Activated T-cell treated with anti-CD3 and anti-CD28 coated beads for 48 hours (primary cell): ENCODE measurements at places on chromosomes 13 and 19.

DNA sequence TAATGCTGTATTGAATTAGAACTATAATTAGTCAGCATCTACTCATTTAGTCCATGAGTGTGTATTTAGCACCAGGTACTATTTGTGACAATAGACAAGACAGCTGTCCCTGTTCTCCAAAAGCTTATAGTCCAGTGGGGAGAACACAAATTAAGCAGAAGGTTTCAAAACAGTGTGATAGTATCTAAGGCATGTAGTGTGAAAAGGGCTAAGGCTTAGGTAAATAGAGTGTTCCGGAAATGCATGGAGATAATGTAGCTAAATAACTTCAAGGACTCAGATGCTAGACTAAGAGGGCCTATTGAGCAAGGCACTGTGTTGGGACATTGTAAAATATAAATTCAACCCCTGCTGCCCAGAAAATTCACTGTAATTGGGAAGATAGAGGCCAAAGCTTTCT, 144.1 kb upstream of the MIR17HG start:
- no peak for DNase-seq

DNA sequence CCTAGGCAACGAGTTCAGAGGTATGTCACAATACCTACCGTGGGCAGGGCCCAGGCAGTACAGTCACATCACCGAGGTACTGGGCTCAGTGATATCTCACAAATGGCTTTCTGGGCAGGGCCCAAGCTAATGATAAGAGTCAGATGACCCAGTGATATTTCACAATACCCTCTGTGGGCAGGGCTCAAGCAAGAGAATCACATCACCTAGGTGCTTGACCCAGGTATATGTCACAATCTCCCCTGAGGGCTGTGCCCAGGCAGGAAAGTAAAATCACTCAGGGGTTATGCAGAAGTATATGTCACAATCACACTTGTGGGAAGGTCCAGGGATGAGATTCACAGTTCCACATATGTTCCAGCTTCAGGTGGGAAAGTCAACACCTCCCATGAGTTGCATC, 45.3 kb downstream of the ZNF729 start:
- no peak for DNase-seq

DNA sequence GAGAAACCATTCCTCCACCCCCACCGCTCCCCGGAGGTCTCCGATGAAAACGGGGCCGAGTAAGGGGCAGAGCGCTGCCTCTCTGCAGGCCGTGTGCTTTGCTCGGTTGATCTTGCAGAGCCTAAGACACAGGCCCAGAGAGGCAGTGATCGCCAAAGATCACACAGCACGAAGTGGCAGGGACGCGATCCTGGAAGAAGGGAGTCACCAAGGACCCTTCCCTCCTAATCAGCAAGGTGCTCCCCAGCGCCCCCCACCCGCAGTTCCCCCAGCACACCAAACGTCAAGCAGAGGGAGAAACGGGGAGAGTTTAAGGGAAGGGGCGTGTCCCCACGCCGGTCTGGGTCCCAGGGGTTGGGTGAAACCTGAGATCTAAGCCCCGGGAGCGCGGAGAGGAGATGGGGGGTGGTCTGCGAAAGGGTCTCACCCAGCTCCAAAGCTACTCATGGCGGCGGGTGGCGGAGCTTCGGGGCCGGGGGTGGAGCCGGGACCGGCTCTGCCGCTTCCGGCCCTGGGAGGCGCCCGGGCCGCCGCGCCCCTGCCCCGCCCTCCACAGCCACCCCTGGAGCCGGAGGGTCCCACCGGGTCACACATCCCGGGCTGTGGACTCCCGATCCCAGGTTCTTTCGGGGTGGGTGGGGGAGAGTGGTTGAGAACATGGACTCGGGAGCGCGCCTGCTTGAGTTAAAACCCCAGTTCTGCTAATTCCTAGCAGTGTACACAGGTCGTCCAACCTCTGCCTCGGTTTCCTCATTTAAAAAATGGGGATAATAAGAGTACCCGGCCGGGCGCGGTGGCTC, at the start of gene EML2:
EML2 (minus strand) TSS at position 468 of the 800 bp plus-strand sequence; CDS start at position 447, 21 bp downstream.
- peak; percentile 51 for DNase-seq

GRCh38 chr19:3760871-3761361, 576 bp downstream of the APBA3 start:
- no peak for DNase-seq

DNA sequence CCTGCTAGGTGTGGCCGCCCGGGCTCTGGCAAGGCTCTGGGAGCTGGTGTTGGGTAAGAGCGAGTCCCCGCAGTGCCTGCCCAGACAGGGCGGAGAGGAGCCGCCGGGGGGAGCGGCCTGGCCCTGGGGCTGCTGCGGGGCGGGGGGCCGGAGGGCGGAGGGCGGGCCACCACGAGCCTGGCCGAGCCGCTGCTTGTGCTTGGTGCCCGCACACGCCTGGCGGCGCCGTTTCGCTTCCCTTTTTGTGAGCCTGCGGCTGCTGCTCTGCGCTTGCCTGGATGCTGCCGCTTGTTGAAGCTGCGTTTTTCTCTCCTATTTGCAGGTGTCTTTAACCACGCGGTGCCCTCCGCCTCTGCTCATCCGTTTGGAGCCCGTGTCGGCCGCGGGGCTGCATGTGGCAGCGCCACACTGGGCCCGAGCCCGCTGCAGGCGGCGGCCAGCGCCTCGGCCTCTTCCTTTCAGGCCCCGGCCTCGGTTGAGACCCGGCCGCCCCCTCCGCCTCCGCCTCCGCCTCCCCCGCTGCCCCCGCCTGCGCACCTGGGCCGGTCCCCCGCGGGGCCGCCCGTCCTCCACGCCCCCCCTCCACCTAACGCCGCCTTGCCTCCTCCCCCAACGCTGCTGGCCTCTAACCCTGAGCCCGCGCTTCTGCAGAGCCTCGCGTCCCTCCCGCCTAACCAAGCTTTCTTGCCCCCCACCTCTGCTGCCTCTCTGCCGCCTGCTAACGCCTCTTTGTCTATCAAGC, 8.5 kb downstream of the PLEKHJ1 start:
- DNase-seq, result no peak

GRCh38 chr13:59607780-59608233, 555.9 kb downstream of the DIAPH3 start:
- DNase-seq, result no peak

GRCh38 chr19:46944918-46945628, 74.6 kb upstream of the NPAS1 start:
- no peak for DNase-seq

- peak; percentile 58 for DNase-seq
These were observed 16.3 kb downstream of the CILP2 start for GRCh38 chr19:19554074-19555023.

- DNase-seq, result no peak
These were observed 2.1 kb downstream of the NDUFS7 start for GRCh38 chr19:1385816-1386215.

DNA sequence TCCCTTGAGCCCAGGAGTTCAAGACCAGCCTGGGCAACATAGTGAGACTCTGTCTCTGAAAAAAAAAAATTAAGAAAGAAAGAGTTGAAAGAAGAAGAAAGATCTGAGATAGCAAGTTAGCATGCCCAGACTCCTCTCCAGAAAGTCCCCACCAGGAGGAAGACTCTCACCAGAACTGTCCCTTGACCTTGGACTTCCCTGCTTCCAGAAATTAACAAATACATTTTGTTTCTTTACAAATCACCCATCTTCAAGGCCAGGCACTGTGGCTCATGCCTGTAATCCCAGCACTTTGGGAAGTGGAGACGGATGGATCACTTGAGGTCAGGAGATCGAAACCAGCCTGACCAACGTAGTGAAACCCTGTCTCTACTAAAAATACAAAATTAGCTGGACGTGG, 44.3 kb upstream of the KLF2 start:
- no peak for DNase-seq

DNA sequence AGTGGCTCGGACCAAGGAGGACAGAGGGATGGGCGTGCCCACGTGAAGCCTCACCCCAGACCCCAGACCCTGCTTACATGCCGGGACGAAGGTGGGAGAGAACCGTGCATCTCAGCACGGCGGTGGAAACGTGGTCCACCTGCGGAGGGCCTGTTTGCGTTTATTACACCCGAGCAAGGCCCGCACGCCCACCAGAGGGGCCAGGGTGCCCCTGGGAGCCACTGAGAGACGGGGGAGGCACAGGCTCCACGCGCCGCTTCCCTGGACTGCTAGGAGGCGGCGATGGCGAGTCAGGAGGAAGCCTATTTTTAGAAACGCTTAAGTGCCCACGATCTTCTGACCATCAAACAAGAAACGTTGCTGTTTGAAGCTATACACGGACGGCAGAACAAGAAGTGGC, 80.7 kb downstream of the ATP11A start:
- no peak for DNase-seq

GRCh38 chr13:53901593-53901992, 873.0 kb downstream of the OLFM4 start:
- no peak for DNase-seq

- DNase-seq, result no peak
These were observed 754 bp upstream of the SIX5 start for GRCh38 chr19:45769821-45770191.

DNA sequence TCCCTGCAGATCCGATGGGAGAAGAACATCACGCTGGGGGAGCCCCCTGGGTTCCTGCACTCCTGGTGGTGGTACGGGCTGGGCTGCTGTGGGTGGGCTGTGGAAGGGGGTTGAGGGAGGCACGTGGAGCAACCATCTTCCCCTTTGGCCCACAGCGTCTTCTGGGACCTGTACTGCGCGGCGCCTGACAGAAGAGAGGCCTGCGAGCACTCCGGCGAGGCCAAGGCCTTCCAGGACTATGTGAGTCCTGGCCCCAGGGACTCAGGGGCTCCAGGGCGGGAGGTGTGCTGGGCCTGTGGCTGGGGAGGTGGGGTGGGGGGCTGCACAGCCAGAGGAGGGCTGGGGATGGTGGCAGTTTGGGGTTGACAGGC, 8.5 kb downstream of the SSBP4 start:
- no peak for DNase-seq

DNA sequence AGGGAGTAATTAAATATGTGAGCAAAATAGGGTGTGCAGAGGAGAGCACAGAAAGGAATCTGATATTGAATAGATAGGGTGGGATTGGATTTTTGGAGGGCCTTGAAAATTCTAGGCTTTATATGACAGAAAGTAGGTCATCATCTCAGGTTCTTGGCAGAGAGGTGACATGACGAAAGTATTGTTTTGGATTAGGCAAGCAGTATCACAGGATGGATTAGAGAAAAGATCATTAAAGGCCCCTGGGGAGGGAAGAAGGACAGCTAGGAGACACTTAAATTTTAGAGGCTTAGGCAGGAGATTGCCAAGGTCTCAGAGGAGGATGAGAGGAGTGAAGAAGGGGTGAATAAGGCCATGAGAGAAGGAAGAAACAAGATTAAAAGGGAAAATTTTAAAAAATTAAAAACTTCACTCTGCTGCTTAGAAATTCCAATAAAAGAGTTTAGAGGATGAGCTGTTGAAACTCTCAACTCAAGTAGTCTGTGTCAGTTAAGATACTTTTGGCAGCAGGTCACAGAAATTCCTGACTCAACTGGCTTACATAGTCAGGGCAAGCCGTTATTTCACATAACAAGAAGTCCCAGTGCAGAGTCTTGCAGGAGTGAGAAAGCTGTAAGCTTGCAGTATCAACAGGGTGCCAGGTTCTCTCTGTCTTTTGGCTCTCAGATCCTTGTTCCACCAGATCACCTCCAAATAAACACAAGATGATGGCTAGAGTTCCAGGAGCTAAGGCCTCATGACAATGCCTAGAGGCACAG, 8.8 kb downstream of the GPC6 start:
- DNase-seq, result no peak

- DNase-seq, result no peak
These were observed 3.8 kb upstream of the RAB20 start for GRCh38 chr13:110565296-110565695.

DNA sequence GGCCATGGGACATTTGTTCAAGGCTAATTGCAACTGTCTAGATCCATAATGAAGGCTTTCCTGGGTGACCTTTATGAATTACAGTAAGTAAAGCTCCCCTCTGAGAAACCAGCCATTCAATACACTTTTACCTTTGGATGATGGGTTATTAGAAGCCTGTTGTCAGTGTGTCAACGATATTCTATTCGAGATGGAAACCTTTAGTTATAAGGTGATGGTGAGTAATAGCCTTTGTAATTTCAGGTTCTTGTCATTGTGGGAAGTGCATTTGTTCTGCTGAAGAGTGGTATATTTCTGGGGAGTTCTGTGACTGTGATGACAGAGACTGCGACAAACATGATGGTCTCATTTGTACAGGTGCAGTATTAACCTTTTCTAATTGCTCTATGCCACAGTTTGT, 261.7 kb downstream of the ITGBL1 start:
- no peak for DNase-seq

DNA sequence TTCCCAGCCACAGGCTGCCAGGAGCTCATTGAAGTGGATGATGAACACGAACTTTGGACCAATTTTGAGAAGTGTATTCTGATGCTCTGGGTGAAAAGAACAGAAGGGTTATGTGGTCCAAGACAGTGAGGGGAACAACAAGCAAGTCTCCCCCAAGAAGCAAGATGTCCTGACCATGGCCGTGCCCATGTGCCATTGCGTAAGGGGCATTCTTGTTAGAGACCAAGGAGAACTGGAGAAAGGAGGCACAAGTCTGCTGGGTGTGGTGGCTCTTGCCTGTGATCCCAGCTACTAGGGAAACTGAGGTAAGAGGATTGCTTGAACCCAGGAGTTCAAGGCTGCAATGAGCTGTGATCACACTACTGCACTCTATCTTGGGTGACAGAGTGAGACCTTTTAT, 27.0 kb upstream of the UBAC2 start:
- no peak for DNase-seq

GRCh38 chr13:113639616-113640262, 18.3 kb downstream of the ATP4B start:
- no peak for DNase-seq

- no peak for DNase-seq
These were observed 5.0 kb downstream of the PBX4 start for GRCh38 chr19:19613506-19613905.

GRCh38 chr19:23587546-23587945, 99.5 kb downstream of the ZNF675 start:
- no peak for DNase-seq

DNA sequence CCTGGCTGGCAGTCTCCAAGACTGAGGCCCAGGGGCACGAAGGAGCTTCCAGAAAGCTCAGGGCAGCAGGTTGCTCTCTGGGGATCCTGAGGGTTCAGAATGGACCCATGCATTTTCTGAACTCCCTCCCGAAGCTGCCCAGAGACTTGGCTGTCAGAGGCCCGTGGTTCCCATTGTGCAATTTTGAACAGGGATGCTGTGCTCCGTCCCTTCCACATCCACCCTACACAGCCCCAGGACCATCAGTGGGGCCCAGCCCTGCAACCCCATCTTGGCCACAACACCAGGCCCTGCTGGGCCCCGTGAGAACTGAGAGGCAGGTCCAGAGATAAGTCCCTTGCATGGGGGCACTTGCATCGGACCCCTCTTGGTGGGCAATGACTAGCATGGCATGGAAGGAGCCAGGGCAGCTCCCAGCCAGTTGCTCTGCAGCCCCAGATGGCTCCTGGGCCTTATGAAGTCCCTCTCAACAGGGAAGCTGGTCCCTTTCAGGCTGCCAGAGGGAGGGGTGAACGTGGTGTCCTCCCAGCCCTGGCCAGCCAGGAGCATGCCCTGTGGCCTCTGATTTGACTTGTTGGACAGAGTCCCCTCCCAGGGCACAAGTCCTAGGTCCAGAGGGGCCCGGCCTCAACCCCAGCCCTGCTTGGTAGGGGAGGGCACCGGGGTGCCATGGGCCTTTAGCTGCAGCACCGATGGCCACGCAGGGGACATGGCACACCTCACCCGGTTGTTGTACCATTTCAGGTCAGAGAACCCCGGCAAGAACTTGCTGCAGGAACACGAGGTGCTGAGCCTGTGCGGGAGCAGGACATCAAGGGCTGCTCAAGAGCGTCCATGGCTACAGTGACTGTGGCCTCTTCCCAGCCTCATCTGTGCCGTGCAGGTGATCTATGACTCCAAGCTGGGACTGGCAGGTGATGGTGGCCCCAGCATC, 17.3 kb upstream of the ZNF14 start:
- DNase-seq, result no peak

GRCh38 chr13:99435998-99436397, 65.3 kb upstream of the TM9SF2 start:
- DNase-seq, result no peak

- DNase-seq, result no peak
These were observed 11.9 kb downstream of the EFNB2 start for GRCh38 chr13:106523576-106523975.
